ENCODE measurements at places on chromosomes 7 and 10. TPM values are rescaled to one million over a fixed set of nuclear protein-coding genes. Genes with fewer than 3 reads are reported as not detected.

DNA sequence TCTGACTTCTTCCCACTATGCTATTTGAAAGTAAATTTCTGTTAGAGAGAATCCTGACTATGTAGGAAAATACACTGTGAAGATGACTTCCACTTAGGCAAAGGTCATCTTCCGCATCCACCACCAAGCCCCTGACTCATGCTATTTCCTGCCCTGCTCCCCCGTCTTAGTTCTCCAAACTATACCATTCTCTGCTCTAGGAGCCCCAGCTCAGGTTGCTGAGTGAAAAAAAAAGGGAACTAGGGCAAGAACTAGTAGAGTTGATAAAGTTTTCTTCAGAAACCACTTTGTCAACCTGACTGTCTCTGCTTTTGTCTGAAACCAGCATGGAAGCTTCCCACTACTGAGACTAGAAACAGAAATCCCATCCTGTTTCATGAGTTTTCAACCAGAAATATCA is 96.9 kb downstream of the EVX1 start:
- no peak for DNase-seq

The HOXA7 gene
- polyA plus RNA-seq = 18.1 TPM

- DNase-seq = no peak
Measured at GRCh38 chr10:72158176-72158575, 57.6 kb upstream of the ANAPC16 start.

The PRKG1 gene
- 0.03 TPM for polyA plus RNA-seq

The LRRTM3 gene
- polyA plus RNA-seq = not detected

GRCh38 chr10:70193391-70193844 is 23.1 kb upstream of the SAR1A start:
- no peak for DNase-seq

GRCh38 chr7:25720427-25720826 is 431.6 kb upstream of the NFE2L3 start:
- peak; percentile 37 for DNase-seq

DNA sequence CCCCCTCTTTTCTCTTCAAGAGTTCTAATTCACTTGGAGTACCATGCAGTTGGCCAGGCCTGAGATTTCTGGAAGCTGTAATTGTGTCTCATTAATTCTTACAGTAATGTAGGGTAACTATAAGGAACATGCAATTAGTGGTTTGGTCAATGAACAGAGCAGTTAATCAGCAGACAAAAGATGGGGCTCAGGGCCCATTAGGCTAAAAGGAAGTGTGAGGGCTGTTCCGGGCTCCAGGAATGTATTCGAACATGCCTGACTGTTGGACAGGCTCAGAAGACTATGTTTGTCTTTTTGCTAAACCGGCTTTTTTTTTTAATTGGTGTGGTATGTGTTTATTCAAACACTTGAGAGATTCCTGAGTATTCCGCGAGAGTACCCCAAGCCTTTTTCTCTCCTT is 42.5 kb upstream of the FZD8 start:
- DNase-seq = no peak

DNA sequence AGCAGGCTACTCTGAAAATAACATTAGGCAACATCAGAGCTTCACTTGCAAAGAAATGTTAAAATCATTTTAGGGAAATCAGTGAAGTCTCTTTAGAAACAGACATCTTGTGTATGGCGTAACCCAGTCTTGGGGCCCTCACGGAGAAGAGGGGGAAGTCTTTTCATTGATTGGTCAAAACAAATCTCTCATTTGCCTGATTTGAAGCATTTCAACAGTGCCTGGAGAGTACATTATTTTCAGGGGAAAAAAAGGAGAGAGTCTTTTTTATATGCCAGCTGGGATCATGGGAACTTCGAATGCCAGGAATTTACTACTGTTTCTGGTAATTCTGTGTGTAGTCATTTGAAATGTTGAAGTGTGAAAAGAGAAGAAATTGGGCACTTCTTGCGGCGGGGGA is 471.4 kb downstream of the PLXDC2 start:
- no peak for DNase-seq

DNA sequence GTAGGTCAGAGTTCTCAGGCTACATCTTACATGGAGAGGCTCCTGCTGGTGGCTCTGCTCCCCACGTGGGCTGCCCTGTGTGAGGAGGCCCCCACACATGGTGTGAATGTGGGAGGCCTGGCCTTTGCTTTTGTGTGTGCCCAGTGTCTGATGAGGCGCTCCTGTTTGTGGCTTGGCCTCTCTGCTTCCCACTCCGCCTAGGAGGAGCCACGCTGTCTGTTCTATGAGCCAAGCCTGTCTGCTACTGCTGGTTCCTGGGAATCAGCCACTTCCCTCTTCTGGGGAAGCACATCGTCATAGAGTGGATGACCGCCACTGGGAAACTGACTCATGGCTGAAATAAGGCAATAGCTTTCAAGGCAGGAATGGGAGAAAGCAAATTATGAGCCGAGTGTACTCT is 87.1 kb downstream of the CYP26A1 start:
- DNase-seq = no peak

The ADO gene
- polyA plus RNA-seq = 6.5 TPM

- DNase-seq = peak; percentile 72
Measured at GRCh38 chr10:102133373-102134195, 744 bp downstream of the PPRC1 start.

- DNase-seq = no peak
Measured at GRCh38 chr10:122343936-122344335, 30.6 kb upstream of the PLEKHA1 start.

- peak; percentile 94 for DNase-seq
Measured at GRCh38 chr7:139341058-139341775, at the start of gene FMC1. Gene FMC1, plus strand, starts transcription at chr7:139341337. Its CDS starts 48 bp downstream, at chr7:139341385.

The NYAP1 gene
- polyA plus RNA-seq = 0.46 TPM

The CD36 gene
- polyA plus RNA-seq = 0.87 TPM

GRCh38 chr10:66786709-66787108 is 139.1 kb upstream of the LRRTM3 start:
- DNase-seq = no peak

GRCh38 chr7:142323706-142324105 is 65.8 kb upstream of the PRSS58 start:
- no peak for DNase-seq

GRCh38 chr10:21511095-21511570 is 14.3 kb downstream of the SKIDA1 start:
- DNase-seq = no peak

The RPEL1 gene
- 0.11 TPM for polyA plus RNA-seq

The MOSPD3 gene
- polyA plus RNA-seq = 53.5 TPM

The IL2RA gene
- polyA plus RNA-seq = not detected

GRCh38 chr10:77164616-77165311 is 472.8 kb downstream of the KCNMA1 start:
- peak; percentile 60 for DNase-seq

GRCh38 chr10:114026189-114027040 is 17.3 kb upstream of the ADRB1 start:
- DNase-seq = peak; percentile 77

DNA sequence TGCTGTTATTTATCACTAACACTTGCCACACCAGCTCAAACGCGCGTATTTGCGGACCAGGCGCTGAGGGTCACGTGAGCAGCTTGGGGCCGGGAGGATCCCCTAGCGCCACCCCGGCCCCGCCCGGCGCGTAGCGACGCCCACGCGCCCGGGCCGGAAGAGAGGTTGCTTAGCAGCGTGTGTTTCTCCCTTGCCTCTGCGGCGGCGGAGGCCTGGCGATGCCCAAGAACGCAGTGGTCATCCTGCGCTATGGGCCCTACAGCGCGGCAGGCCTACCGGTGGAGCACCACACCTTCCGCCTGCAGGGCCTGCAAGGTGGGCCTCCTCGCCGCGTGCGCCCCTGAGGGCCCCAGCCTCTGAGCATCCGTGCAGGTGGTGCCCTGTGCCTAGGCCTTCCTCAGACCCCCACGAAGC is at the start of gene C10orf53:
TSS of gene C10orf53 (plus strand) at position 172 of the 414 bp plus-strand sequence. CDS start at position 219, 47 bp downstream.
- peak; percentile 32 for DNase-seq

DNA sequence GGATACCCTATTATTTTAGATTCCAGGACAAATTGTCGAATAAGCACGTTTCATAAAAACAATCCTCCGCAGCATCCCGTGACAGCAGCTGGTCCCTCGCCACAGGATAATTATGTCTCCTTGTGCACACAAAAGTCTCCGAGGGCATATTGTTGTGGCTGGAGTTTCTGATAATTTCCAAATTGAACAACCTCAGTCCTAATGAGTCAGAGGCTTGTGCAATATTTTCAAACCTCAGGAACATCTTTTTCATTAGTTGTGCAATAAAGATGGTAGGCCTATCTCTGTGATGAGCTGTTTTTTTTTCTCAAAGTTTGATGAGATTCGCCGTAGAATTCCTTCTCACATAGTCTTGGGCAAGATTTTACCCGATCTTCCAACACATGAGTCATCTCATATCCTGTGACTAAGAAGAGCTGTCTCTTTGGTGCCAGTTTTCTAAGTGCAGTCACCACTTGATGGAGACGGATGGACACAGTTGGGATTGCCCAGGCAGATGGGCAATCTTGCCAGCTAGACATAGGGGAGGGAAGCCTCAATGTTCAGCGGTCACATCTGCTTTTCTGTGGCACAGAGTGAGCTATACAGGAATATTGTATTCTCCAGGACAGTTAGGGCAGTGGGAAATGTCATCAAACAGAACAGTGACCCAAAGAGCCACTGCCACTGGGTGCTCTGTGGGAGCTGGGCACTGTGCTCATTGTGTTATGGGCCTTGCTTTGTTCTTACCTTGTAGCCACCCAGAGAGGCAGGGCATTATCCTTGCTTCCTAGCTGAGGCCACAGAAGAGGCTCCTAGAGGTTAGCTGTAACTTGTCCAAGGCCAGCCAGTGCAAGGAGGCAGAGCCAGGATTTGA is 7.8 kb downstream of the HTRA1 start:
- DNase-seq = peak; percentile 64

The GNAI1 gene
- 7.5 TPM for polyA plus RNA-seq

The PIK3CG gene
- 0.81 TPM for polyA plus RNA-seq

DNA sequence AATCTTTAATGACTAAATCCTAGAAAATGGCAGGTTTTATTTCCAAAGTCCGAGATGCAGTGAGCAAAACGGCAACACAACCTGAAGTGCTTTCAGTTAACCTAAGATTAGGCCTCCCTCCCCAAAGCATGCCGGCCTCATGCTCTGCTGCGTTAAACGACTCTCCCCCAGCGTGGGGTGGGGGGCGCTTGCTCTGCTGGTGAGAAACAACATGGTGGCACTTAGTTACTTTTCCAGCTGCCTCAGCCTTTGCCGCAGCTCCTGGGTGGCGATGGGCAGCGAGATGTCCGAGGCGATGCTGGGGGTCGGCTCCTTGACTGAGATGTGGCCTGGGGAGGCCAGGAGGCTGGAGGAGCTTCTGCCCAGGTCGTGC is 36.7 kb upstream of the NCAPG2 start:
- DNase-seq = no peak

DNA sequence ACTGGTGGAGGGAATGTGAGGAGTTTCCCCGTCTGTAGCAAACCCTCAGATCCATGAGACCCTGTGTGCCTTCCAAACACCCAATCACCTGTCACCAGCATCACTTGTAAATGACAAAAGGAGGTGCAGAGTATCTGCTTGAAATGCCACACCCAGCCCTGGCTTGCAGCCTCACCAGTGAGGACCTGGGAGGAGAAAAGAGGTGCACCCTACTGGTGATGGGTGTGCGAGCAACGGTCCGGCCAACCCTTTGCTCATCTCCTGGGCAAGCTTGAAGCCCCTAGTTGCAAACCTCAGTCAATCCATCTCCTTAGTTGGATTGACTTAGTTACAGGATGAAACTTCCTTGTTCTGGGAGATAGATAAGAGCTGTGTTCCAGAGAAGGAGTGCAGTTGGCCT is 62.4 kb upstream of the WAPL start:
- no peak for DNase-seq

The ANXA8L1 gene
- not detected for polyA plus RNA-seq

DNA sequence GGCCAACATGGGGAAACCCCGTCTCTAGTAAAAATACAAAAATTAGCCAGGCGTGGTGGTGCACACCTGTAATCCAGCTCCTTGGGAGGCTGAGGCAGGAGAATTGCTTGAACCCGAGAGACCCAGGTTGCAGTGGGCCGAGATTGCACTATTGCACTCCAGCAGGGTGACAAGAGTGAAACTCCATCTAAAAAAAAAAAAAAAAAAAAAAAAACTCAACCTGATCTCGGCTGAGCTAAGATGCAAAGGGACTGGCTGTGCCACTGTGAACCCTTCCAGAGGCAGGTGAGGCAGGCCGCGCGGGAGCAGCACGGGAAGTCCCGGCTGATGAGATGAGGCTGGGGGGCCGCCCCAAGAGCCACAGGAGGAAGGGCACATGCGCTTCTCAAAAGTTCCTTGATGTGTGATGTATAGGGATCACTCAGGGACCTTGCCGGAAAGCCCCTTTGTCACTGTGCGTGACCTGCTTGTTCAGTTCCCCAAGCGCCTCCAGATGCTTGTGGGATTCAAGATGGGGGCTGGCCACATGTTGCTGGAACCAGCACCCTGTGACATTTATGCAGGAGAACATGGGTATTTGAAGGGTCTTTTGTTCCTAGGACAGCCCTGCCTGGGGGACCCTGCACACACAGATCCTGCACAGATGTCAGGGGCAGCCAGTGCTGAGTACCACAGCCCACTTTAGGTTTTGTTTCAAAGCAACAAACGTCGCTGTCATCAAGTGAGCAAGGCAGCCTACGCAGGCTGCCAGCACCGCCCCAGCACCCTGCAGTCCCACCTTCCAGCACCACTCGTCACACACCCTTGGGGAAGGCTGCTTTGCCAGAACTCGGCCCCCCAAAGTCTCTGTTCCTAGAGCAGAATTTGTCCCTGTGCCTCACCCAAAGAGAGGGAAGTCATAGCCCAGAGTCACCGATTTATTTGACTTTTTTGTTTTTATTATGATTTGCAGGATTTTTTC is 74.8 kb upstream of the SH2B2 start:
- DNase-seq = no peak

The VSTM4 gene
- polyA plus RNA-seq = 0.06 TPM

DNA sequence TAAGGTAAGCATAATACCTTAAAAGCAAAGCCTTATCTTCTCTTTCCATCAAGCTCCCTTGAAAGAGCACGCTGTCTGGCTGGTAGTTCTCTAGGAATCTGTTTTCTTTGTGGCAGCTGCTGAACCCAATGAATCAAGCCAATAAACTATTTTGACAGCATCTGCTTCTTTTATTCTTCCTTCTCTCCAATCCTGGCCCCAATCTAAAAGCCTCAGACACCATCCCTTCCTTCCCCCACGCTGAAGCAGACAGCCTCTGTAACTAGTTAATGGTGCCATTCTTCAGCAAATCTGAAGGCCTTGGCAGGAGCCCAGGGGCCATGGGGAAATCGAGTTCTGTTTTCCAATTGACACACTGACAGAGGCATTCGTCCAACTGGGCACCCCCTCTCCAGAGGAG is 186.6 kb upstream of the LYZL1 start:
- peak; percentile 35 for DNase-seq

DNA sequence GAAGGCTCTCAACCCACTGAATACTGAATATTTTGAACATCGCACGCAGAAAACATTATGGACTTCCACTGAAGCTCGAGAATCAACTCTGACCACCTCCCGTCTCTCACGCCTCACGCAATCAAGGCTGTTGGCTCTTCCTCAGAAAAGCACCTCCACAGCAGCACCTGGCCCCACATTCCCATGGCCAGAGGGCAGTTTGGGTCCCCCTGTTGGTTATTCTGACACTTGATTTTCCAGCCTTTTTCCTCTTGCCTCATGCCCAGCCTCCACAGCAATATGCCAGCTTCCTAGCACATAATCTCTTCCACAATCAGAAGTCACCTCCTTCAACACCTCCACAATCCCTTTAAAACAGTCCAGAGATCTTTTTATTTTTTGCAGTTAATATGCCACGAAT is 55.9 kb downstream of the SVOPL start:
- DNase-seq = no peak

GRCh38 chr10:132714986-132715775 is 70.8 kb downstream of the NKX6-2 start:
- no peak for DNase-seq

- no peak for DNase-seq
Measured at GRCh38 chr10:51095444-51095843, 21.2 kb downstream of the PRKG1 start.

The RNLS gene
- 4.6 TPM for polyA plus RNA-seq

The THNSL1 gene
- polyA plus RNA-seq = 0.38 TPM

Data from endothelial cell of umbilical vein (primary cell).